ENCODE measurements at places on chromosomes 3 and 15. TPM values are rescaled to one million over a fixed set of nuclear protein-coding genes. Genes with fewer than 3 reads are reported as not detected.

DNA sequence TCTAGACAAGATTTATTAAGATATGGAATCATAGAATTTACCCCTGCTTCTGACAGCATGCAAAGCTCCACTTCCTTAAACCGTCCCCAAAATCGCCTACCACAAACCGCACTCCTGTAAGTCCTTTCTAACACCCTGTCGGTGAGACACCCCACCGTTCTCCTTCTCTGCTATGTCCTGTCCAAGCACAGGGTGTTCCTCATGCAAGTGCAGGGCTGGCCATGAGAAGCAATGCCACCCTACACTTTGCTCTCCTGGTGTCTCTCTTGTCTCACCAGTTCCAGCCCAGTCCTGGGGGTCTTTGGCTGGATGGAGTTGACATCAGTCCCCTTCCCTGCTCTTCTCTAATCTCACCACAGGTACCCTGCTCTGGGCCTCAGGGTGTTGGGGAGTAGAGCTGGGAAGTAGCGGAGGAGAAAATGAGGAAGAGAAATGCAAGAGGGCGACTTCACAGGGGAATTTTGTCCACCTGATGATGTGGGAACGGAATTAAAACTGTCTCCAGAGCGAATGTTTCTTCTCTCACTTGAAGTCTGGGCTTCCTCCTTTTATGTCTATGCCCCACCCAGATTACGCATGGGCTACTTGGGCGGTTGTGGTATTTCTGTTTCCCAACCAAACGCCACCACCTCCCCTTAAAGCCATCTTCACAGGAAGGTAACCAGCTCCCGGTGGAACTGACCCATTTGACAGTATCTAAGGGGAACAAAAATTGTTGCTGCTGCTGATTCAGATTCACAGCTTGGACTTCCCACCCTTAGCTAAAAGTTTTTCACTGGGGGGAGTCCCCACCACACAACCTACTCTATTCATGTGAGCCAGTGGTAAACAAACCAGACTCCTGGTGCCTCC, 49.9 kb downstream of the CASR start:
- H3K36me3 ChIP-seq = no peaks in the 10 kb centered on the region
- H3K4me3 ChIP-seq = no peak overlapping the region
- H3K27me3 ChIP-seq = no peaks in the 10 kb centered on the region
- H3K27ac ChIP-seq = no peak overlapping the region

The CILP gene
- 0.26 TPM for total RNA-seq

The KIF15 gene
- 3.8 TPM for total RNA-seq

The STRIT1 gene
- not detected for total RNA-seq

DNA sequence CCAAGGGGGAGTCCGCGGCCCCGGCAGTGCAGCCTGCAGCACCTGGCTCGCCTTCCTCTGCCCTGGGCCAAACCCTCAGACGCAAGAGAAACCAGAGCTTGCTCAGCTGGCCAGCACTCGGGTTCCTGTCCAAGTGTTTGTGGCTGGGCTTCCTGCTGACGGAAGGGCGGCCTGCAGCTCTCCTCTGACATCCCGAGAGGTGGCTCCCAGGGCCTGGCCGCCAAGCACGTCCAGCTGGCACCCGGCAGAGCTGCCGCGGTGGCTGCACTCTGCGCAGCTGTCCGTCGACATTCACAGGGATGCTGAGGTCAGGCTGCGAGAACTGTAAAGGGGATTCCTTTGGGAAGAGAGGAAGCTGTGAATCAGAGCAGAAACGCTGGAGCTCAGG, 85.6 kb downstream of the CPN2 start:
- peak overlapping the region; percentile 19 for H3K27ac ChIP-seq
- DNase-seq = peak; percentile 98
- H3K4me1 ChIP-seq = peaks cover 8% of the 10 kb centered on the region
- H3K4me3 ChIP-seq = no peak overlapping the region
- H3K36me3 ChIP-seq = no peaks in the 10 kb centered on the region

DNA sequence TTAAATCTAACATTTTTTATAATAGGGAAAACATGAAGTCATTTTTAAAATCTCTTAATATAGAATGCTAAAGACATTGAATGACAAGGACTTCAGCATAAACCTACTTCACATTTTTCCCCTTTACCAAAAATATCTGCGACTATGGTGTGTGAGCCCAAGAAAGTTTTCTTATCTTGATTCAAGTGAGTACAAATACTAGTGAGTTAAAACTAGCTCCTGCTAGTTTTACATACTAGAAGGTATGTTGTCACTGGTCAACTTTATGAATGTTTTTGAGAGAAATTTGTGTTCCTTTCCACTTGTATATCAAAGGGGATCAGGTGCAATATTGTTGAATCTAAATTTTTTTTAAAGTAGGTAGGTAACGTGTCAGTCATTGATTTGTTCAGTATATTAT, 152.4 kb upstream of the CGNL1 start:
- no peaks in the 10 kb centered on the region for H3K27me3 ChIP-seq
- peaks cover 2% of the 10 kb centered on the region for H3K4me1 ChIP-seq

The IL5RA gene
- total RNA-seq = not detected

The SEC62 gene
- 49.9 TPM for total RNA-seq

DNA sequence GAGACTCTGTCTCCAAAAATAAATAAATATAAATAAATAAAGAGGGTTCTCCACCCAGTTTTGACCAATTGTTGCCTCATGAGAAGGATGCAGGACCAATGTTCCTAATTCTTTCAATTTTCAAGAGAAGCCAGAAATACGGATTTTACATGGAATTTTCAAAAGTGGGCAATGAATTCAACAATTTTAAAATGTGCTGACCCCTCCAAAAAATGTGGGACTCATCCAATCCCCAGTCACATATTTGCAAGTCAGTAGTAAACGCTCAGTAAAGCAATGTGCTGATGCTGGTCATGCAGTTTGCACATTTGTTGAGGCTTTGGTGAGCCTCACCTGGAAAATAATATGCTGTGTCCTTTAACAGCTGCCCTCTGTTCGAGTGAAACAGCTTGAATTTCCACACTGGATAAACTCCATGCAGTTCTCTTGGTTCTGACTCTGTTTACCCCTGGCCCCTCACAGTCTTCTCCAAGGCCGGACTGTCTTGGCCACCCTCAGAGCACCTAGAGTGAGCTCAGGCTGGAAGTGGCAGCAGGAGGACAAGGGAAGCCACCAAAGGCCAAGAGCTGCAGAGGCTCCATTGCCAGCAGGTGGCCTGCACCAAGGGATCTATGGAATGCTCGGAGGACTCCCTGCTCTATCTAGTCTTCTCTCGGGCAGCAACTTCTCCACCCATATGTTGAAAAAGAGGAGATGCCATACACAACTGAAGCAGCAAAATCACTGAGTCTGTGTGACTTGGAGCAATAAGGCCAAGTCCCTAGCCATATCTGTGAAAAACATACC, 246.8 kb downstream of the UACA start:
- H3K36me3 ChIP-seq = no peaks in the 10 kb centered on the region
- H3K27ac ChIP-seq = no peak overlapping the region
- H3K27me3 ChIP-seq = peaks cover 19% of the 10 kb centered on the region
- H3K4me1 ChIP-seq = no peaks in the 10 kb centered on the region

DNA sequence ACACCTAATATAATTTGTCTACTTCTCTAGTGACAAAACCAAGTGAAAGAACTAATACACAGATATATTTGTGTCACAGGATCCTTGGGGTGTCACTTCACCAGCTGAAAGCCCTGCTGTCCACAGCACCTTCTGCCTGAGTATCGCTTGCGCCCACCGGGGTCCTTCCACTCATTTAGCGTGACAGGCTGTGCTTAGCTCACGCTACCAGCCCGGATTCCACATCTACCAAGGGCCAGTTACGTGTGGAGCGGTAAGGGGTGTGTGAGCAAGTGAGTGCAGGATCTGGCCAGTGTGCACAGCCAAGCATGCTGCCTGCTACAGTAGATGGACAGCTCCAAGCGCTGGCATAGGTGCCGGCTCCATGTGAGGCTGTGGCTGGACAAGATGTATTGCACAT, 810.9 kb downstream of the NSUN3 start:
- no peaks in the 10 kb centered on the region for H3K36me3 ChIP-seq
- no peaks in the 10 kb centered on the region for H3K27me3 ChIP-seq
- H3K4me3 ChIP-seq = no peak overlapping the region
- H3K27ac ChIP-seq = no peak overlapping the region
- H3K4me1 ChIP-seq = no peaks in the 10 kb centered on the region

The GPR27 gene
- under 0.01 TPM for total RNA-seq
